ENCODE measurements at places on chromosomes 5 and 9.

GRCh38 chr5:141960018-141960417 lies 2.0 kb upstream of the PCDH12 start:
- no peak for DNase-seq

- DNase-seq, result no peak
Measured at GRCh38 chr5:33475706-33476105, 34.9 kb downstream of the TARS1 start.

DNA sequence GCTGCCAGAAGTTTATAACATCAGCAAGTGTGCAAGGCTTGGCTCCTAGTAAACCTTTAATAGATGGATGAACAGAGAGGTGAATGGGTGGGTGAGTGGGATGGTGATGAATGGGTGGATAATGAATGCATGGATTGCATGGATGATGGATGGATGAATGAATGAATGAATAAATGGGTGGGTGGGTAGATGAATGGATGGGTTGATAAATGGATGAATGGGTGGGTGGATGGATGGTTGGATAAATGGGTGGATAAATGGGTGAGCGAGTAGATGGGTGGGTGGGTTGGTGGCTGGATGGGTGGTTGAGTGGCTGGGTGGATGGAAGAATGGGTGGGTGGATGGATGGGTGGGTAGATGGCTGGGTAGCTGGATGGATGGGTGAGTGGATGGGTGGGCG lies 28.5 kb upstream of the CEP72 start:
- DNase-seq, result no peak

- DNase-seq, result no peak
Measured at GRCh38 chr5:71907608-71908145, 188.6 kb downstream of the CARTPT start.

DNA sequence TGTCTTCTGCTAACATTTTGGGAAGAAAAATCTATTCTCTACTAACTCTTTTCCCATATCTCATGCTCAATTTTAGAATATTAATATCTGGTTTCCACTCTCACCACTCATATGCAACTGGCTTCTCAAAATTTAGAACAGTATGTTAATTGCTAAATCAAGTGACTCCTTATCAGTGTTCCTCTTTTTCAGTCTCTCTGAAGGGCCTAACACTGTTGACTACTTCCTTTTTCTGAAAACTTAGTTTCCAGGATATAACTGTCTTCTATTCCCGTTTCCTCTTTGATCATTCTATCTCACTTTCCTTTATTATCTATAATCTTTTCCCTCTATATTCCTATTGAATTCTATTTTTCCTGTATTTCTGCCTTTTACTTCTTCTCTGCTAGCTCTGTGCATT lies 1717.2 kb upstream of the C9orf72 start:
- no peak for DNase-seq

- DNase-seq, result no peak
Measured at GRCh38 chr5:16135003-16135402, 44.6 kb downstream of the MARCHF11 start.

DNA sequence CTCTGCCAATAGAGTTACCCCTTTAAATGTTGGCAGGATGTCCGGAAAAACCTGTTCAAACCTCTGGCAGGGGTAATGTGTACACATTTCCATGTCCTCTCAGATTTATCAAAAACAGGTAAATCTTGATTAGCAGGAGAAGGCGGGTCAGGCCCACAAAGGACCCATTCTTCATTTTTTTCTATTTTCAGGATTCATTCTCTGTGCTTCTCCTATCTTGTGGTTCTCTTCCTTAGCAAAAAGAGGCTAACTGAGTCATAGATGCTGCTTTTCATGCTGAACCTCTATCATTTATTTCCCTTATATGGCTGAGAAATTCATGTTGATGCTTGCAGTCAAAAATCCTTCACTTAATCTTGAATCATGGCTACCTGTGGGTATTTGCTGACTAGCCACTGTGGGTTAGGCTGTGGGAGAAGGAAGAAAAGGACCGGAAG lies 112.7 kb upstream of the IQGAP2 start:
- DNase-seq, result no peak

DNA sequence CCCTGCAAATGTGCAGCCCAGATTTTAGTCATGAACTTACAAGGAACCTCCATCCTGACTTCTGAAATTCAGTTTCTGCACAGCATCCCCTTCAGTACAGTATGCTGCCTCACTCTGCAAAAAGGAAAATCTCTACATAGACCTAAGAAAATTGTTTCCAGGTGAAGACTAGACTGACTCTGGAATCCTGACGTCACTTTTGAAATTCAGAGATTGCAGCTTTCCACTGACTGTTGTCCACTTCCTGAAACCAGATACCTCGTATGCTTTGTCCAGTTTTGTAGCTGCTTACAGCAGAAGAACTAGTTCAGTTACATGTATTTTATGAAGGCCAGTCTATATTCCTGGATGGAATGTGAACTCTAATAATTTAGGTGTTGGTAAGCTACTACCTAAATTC lies 629.3 kb upstream of the ST8SIA4 start:
- no peak for DNase-seq

DNA sequence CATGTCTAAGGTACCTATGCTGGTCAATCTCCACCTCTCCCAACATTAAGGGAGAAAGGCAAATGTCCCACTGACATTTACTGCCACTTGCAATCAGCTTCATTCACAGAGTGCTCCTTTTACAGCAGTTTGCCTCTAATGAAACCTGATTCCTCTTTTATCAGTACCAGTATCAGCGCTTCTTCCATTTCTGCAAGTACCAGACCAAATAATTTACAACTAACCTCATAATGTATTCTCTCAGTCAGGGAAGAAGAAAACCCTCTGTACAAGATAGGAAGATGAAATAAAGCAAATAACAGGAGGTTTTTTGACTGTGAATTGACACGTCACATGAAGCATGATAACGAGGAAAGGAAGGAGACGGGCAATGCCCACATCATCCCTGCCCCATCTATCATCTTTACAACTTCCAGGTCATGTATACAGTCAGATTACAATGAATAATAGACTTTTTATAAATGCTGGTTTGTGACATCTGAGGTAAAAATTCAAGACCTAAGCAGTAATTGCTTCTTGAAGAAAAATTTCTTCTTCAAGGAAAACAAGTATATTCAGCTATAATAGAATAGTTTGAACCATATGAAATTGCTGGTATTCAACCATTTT lies 21.9 kb downstream of the ABITRAM start:
- DNase-seq, result no peak

DNA sequence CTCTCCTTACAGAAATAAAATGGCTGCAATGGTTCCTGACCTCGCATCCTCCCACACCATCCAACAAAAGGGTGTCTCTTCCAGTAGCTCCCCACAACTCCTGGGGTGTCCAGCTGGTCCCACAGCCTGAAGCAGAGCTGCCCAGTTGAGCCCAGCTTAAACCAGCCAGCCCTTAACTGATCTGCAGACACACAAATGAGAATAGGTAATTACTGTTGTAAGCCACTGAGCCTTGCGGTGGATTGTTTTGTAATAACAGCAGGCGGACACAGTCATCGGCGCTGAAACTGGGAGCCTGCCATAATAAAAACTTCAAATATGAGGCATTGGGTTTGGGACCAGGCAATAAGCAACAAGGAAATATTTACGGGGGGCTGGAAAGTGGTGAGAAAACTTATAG lies 10.4 kb upstream of the ZBTB43 start:
- DNase-seq, result no peak

GRCh38 chr5:86500947-86501346 lies 116.8 kb upstream of the COX7C start:
- no peak for DNase-seq

DNA sequence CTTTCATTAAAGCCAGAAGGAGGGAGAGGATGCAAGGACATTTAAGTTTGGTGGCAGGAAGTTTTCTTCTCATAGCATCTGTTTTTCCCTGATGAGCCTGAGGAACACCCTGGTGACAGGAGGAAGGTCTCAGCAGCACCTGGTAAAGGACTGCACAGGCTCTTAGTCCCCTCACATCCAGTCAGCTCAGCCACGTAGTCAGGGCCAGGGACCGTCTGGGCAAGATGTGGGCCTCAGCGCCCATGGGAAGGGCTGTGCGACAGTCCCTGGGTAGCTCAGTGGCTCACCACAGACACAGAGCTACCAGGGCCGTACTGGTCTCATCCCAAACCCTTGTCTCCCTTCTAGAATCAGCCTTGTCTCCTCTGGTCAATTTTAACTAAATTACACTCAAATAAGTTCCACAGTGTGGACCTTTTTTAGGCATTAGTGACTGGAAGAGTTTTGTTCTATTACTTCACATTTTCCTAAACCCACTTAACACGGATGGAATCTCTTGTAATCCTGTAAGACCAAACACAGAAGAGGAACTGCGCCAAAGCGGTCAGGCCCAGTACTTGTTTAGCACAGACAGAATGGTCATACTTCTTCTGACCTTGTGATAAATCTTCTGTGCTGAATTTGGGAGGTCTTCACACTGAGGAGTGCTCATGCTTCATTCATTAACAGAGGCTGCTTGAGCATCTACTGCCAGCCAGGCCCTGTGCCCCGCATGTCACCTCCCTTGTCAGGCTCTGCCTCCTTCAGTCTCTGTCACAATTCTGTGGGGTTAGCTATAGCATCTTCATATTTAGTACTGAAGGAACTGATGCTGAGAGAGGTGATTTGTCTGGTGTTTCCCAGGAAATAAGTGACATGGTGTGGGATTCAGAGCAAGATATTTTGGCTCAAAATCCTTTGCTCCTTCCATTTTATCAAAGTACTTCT lies 91.4 kb downstream of the ANGPTL2 start:
- DNase-seq, result no peak

- DNase-seq, result no peak
Measured at GRCh38 chr5:68762201-68762600, 331.6 kb upstream of the SLC30A5 start.

- peak; percentile 42 for DNase-seq
Measured at GRCh38 chr9:126470241-126470993, 143.3 kb upstream of the LMX1B start.

- DNase-seq, result no peak
Measured at GRCh38 chr9:136759001-136759400, 958 bp upstream of the LCN8 start.

DNA sequence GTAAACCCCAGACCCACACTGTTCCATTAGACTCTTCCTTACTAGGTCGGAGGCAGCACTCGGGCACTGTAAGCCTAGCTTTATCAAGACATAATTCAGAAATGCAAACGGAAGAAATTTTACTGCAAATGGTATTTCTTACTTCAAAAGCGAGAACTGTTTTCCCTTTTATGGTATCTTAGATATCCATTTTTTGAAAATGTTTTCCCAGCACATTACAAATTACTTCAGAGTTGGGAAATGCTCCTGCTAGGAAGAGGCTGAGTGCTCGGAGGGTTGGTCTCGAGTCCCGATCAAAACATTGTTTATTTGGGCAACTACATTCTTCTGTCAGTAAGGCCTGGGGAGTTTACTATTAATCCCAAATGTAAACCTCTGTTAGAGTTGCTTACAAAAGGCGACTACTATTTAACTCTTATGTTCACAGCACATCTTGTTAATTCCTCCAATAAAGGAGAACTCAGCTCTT lies 332.9 kb downstream of the CWC27 start:
- DNase-seq, result no peak

DNA sequence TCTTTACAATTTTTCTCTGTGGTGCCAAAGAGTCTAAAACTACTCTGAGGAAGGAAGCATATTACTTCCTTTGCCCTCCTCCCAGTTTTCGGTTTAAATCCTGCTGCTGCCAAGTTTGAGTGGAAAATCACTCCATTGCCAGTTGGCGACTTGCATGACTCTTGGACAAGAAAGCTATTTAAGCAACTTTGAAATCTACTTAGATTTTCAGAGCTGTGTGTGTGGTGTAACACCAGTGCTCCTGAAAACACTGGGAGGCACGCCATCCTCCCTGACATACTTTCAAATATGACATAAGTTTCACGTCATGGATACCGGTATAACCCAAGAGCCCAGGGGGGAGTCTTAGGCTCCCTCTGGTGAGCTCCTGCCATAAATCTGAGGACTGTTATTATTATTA lies 83.5 kb upstream of the RIOK2 start:
- DNase-seq, result no peak

- no peak for DNase-seq
Measured at GRCh38 chr5:59325070-59325469, 568.5 kb downstream of the PDE4D start.

GRCh38 chr5:132258102-132259068 lies 889 bp downstream of the PDLIM4 start:
- DNase-seq, result peak; percentile 17

DNA sequence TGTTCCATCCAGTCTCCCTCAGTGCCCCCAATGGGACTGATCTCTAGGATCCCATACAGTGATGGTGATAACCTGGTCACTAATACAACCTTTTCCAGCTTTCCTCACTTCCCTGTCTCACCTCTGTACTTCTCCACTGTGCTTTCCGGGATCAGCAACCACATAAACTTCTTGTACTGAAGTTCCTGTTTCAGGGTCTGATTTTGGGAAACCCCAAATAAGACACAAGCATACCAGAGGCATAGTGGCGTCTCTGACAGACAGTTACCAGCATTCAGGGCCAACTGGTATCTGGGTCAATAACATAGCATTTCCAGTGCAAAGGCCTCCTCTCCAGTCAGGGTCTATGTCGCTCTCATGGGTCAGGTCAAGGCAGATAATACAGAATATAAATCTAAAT lies 64.3 kb downstream of the GLDC start:
- DNase-seq, result no peak

- no peak for DNase-seq
Measured at GRCh38 chr9:21527579-21527978, 45.5 kb upstream of the IFNE start.

- DNase-seq, result no peak
Measured at GRCh38 chr9:69178583-69179011, 4.5 kb downstream of the TJP2 start.
